SW 1271 (cell line): ENCODE measurements at places on chromosomes 1 and 21.

- no peak for DNase-seq
Observed at GRCh38 chr1:41286992-41287391, 44.9 kb upstream of the SCMH1 start.

DNA sequence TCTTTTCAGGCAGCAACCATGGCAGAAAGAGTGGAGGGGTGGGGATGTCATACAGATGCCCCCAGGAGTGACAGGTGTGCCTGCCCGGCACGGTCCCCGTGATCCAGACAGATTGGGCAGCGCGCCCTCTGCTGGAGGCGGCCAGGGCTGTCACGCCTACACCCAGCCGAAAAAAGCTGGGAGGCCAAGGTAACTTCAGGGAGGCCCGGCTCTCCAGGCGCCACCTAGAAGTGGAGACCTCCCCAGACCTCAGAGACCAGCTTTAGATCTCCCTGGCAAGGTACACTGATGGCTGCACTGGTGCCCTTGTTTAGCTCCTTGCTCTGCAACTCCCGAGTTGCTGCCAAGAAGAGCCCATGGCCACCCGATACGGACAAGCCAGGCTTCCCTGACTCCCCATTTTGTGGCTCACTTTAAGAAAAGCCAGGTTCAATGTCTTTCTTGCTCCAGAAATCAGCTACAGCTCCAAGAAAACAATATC, 6.6 kb downstream of the GOLT1A start:
- DNase-seq, result peak; percentile 27

- DNase-seq, result no peak
Observed at GRCh38 chr21:38300141-38300578, 43.4 kb downstream of the KCNJ15 start.

- no peak for DNase-seq
Observed at GRCh38 chr21:41744028-41744930, 22.6 kb downstream of the RIPK4 start.

- DNase-seq, result no peak
Observed at GRCh38 chr1:109111386-109112055, 2.4 kb upstream of the ELAPOR1 start.

- no peak for DNase-seq
Observed at GRCh38 chr1:47230692-47231300, 1.2 kb downstream of the TAL1 start.

- DNase-seq, result no peak
Observed at GRCh38 chr1:198805498-198806151, 166.8 kb downstream of the PTPRC start.

DNA sequence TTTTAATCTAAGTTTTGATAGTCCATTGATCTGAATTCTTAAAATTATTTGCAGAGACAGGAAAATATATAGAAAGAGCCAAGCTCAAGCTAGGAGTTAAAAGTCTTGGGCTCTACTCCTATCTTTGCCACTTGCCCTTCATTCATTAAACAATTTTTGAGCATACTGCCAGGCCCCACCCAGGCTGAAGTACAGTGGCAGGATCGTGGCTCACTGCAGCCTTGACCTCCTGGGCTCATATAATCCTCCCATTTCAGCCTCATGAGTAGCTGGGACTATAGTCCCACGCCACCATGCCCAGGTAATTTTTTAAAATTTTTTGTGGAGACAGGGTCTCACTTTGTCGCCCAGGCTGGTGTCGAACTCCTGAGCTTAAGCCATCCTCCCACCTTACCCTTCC, 8.2 kb downstream of the TRMT13 start:
- DNase-seq, result no peak

DNA sequence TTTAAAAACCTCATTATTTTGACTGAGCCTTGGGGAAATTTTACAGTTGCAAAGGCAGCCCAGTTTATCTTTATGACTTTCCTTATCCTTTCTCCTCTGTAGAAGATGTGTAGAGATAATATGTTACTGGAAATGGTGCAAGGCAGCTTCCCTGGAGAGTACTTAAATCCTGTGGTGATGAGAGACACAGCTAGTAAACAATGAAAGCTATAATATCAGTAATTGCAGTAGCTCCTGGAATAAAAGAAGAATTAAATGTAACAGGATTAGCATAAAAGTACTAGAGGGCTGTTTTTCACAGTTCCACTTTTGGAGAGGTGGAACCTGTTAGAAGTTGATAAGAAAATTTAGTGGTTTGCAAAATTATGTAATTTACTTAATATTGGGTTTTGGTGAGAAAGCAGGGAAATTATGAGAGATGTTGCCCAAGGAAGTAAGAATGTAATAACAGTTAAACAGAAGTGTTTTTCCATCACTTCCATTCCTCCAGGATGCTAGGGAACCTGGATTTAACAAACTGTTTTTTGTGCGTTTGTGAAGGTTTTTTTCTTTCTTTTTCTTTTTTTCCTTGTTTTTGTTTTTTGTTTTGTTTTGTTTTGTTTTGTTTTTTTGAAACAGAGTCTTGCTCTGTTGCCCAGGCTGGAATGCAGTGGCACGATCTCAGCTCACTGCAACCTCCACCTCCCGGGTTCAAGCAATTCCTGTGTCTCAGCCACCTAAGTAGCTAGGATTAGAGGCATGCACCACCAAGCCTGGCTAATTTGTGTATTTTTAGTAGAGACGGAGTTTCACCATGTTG, 15.7 kb upstream of the EDEM3 start:
- no peak for DNase-seq

DNA sequence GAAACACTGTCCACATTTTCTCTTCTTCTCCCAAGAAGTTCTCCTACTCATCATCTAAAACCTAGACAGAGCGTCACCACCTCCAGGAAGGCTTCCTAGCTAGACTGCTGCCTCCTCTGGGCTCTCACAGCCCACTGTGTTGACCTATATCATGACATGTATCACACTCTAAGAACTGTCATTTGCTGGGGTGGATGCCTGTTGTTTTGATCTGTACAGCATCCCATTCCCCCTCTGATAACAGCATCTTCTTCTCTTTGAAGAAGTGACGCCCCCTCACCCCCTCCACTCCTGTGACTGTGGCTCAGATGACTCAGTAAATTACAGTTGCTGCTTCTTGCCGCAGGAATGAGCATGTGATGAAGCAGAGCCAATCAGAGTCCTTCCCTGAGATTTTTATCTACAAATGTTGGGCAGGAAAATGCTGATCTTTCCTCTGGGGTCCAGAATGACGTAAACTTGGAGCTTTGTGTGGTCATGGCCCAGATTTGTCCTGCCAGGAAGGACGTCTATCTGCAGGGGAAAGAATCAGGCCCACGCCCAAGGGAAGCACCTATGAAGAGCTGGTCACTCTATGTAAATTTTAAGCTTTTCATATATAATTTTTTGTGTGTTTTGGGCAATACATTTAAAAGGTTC, 28.0 kb upstream of the FOXO6 start:
- DNase-seq, result peak; percentile 3

DNA sequence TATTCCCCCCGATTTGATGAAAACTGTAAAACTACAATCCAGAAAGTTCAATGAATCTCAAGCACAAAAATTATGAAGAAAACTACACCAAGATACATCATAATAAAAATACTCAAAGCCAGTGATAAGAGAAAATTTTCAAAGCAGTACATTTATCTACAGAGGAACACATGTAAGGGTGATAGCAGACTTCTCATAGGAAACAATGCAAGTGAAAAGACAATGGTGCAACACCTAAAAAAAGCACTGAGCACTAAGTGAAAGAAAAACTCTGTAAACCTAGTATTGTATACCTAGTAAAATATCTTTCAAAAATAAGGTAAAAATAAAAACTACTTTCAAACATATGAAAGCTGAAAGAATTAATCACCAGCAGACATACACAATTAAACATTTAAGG, 76.1 kb upstream of the IRF2BP2 start:
- DNase-seq, result peak; percentile 1

DNA sequence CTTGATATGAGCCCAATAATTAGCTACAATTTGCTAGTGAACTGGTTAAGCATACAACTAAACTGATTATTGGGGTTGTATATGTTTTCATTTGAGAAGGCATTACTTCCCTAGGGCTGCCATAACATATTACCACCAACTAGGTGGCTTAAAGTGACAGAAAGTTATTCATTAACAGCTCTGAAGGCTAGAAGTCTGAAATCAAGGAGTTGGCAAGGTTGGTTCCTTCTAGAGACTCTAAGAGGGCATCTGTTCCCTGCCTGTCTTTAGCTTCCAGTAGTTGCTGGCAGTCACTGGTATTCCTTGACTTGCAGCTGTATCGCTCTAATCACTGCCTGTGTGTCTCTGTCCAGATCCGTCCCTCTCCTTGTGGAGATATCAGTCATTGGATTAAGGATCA, 86.3 kb downstream of the LHX9 start:
- DNase-seq, result no peak

DNA sequence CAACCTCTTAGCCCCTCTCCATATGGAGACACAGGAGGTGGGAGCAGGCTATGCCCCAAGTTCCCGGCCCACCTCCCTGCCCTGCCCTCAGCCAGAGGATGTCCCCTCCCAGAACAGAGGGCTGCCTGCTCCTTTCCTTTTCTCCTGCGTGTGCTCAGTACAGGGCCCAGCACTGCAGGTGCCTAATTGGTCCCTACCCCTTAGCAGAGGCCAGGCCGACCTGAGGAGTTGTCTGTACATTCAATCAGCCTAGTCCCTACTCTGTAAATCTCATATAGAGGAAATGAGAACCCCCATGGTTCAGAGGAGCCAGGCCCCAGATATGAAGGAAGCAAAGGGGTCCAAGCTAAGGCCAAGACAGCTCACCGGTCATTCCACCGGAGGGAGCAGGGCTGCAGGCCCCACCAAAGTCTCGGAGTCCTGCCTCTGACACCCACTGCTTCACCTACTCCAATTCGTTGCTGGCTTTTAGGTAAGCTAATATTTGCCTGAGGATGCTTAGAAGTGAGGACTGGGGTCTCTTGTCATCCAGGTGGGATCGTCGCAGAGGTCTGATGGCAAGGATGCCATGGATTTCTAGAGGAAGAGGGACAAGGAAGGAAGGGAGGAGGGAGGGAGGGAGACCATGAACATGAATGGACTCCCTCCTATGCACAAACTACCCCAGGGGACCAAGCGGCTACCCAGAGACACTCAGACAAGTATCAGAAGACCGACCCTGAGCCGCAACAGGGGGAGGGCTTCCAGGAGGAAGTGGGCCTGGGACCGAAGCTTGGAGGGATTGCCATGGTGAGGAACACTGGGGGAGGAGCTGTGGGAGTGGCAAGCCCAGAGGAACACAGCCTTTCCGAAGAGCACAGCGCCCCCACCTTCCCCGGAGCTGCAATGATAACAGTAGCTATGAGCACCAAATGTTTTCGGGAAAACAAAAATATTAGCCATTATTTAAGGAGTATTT, 30.4 kb upstream of the FOXO6 start:
- DNase-seq, result no peak

GRCh38 chr1:22535399-22535798, 27.9 kb upstream of the EPHA8 start:
- DNase-seq, result no peak

DNA sequence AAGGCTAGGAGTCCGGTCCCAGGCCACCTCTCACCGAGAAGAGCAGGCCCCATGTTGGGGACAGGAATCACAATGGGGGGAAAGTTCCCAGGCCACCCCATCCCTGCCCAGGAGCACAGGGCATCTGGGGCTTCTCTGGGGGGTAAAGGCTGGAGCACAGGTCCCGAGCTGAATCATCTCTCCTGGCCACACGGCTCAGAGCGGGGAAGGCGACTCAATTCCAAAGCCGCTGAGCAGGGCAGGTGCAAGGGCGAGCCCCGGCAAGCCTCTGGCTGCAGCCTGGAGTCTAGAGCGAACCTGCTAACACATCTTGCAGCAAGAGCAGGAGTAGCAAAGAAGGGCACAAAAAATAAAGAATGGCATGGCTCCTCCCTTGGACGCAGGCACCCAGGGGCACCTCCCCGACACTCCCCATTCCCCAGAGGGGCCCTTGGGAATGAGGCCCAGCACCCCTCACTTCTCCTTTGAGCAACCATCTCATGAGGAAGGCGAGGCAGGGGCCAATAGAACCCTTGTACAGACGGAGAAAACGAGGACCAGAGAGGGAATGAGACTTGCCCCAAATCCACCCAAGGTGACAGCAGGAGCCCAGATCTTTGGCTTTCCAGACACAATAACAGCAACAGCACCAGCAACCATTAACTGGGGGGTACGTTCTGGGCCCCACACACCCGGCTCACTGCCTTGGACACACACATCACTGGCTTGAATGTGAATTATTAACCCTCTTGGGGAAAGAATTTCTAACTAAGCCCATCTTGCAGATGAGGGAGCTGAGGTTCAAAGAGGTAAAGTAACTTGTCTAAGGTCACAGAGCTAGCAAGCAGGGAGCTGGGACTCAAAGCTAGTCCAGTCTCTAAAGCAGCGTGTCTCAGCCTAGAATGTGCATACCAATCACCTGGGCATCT, 20.7 kb upstream of the ALDH4A1 start:
- DNase-seq, result no peak

GRCh38 chr1:239676522-239677273, 290.3 kb downstream of the CHRM3 start:
- no peak for DNase-seq

- no peak for DNase-seq
Observed at GRCh38 chr1:112099979-112100378, 110.5 kb upstream of the KCND3 start.

- DNase-seq, result peak; percentile 1
Observed at GRCh38 chr1:114979278-114979891, 50.2 kb upstream of the TSHB start.

GRCh38 chr21:46437096-46437498, 21.6 kb upstream of the DIP2A start:
- DNase-seq, result no peak

GRCh38 chr1:10193288-10193687, 17.1 kb upstream of the KIF1B start:
- no peak for DNase-seq

- no peak for DNase-seq
Observed at GRCh38 chr1:59055908-59056719, 240.8 kb upstream of the FGGY start.

DNA sequence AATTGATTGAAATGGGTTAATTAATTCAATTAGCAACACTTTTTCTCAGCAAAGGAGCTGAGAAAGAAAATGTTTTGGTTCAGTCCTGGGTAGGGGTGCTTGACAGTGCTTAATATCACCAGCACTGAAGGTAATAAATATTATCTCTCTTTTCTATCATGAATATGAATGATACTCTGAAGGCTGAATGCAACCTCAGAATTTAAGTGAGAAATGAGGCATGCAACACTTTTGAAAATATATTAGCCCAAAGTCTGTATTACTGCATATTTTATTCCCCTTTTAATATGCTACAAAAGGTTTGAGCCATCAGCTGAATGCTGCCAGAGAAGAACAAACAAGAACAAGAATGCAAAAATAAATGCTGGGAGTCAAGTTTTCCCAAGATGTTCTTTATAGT, 52.0 kb upstream of the SAMSN1 start:
- no peak for DNase-seq

- no peak for DNase-seq
Observed at GRCh38 chr1:59075021-59075420, 221.9 kb upstream of the FGGY start.

- no peak for DNase-seq
Observed at GRCh38 chr1:232667778-232668165, 37.8 kb upstream of the SIPA1L2 start.
